ENCODE measurements at places on chromosomes 12 and 14.

DNA sequence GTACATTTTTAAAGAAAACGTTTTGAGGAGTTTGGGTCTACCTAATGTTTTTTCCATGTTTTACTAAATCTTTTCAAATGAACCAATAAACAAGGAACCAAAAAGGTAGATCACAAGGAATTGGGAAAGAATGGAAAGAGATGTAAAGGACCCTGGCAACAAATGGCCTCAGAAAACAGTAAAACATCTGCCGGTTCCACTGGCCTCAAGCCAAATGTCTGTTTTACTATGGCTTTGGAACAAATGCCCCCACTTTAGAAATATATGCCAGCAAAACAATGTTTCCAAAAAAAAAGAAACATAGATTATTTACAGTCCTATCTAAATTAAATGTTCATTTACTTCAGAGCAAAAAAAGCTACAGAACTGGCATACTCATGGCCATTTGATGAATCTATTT is 3.0 kb downstream of the TRMT5 start:
- no peak for DNase-seq

DNA sequence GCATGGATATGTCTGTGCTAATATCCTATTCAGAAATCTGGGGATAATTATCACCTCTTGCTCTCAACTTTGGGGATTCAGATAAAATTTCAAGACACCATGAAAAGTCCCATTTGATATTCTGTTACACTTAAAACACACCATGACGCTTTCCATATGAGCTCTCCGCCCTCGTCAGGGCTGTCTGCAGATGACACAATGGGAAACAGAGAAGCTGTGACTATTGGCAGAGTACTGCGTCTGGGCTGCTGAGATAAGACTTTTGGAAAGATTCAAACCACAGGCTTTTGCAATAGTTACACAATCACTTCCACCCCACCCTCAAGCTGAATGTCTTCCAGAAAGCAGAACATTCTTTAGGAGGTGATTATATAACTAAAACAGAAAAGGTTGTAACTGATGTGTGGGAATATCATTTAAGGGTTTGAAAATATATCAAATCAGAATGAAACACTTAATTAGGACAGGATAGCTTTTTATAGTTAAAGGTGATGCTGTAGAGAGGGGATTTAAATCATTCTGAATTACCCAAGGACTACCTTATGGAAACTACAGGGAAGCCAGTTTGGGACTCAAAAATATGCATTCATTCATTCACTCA is 75.3 kb upstream of the TMPO start:
- peak; percentile 14 for DNase-seq

- no peak for DNase-seq
Measured at GRCh38 chr12:7656121-7656520, 9.6 kb downstream of the APOBEC1 start.

GRCh38 chr12:69266036-69266635 is 26.8 kb downstream of the CPSF6 start:
- DNase-seq: no peak

DNA sequence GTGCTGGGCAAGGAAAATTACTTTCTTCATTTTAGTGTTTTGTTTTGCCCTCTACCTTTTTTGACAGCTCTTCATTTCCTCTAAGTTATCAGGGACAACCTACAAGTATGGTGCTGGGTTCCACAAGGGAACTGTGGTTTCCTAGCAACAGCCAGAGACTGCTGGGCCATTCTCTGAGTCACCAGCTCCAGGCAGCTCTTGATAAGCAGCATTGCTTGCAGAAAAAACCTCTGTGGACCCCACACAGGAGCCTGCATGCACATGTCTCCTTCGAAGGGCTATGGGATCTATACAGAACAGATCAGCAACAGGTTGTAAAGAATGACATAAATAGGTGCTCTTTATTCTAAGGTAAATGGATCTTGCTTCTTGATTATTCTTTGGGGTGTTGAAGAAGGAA is 81.0 kb upstream of the CCDC196 start:
- DNase-seq: no peak

- no peak for DNase-seq
Measured at GRCh38 chr14:73723406-73723796, 9.2 kb upstream of the PNMA1 start.

GRCh38 chr14:92794547-92794941 is 439 bp downstream of the GOLGA5 start:
- no peak for DNase-seq

DNA sequence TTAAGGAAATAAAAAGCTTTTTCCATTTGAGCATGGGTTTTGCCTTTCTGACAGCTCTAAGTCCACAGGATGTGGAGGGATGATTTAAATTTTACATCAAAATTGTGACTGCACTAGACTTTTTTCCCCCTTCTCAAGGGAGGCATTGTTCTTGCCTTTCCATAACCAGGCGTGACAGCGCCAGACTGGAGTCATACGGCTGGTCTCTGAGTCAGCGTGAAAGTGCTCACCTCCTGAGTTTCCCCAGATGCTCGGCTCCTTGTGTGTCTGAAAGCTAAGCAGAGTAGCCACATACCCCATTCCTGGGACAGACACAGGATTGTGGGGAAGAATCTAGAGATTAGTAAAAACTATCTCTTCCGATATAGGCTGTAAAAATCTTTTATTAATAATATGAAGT is 43.1 kb downstream of the SOX5 start:
- DNase-seq: no peak

- peak; percentile 64 for DNase-seq
Measured at GRCh38 chr12:113136128-113136989, 798 bp upstream of the RASAL1 start.

GRCh38 chr12:115481141-115481540 is 796.4 kb downstream of the MED13L start:
- no peak for DNase-seq

- no peak for DNase-seq
Measured at GRCh38 chr14:66758031-66758613, 250.2 kb downstream of the GPHN start.

GRCh38 chr12:54413284-54414190 is 5.5 kb downstream of the ITGA5 start:
- DNase-seq: peak; percentile 88

- DNase-seq: peak; percentile 44
Measured at GRCh38 chr12:9646794-9647781, 22.4 kb upstream of the CLEC2D start.

GRCh38 chr14:36300337-36300736 is 20.1 kb downstream of the MBIP start:
- DNase-seq: no peak

DNA sequence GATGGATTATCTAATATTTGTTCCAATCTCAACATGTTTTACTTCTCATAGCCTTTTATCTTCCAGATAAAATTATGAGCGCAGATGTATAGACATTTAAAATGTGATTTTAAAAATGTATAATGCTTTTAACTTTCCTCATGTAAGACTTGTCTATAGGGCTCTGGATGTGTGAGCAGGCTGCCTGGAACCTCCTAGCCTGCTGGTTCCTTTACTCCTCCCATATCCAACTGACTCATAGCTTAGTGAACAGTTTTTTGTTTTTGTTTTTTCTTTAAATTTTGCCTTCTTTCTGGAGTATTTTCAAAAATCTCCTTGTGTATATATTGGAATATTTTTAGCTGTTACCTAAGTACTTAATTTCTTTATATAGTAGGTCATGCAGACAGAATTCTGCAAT is 115.4 kb downstream of the PDE3A start:
- DNase-seq: no peak

GRCh38 chr14:61213920-61214319 is 67.2 kb downstream of the TMEM30B start:
- no peak for DNase-seq

DNA sequence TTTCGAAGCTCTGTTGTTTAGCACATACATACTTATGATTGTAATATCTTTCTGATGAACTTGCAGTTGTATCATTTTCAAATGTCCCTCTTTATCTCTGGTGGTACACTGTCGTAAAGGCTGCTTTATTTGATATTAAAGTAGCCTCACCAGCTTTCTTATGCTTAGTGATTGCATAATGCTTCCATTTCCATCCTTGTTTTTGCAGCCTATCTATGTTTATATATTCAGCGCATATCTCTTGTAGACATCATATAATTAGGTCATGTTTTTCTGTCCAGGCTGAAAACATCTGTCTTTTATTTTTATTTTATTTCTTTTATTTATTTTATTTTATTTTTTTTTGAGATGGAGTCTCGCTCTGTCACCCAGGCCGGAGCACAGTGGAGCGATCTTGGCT is 34.6 kb downstream of the ACAD10 start:
- no peak for DNase-seq

DNA sequence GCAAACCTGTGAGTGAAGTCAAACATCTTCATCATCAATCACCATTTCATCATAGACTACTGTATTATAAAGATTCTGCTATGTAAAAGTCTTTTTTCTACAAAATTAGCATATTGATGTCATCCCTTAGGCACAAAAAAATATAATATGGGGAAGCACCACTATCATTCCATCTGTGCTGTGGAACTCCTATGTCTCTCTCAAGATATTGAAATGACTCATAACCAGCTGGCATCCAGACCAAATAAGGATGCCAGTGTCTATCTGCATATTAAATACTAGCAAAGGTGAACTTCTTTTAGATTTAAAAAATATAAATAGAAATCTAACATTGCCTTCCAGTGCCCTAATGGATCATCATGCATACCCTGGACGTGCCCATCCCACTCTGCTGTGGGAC is 17.9 kb upstream of the DCAF5 start:
- DNase-seq: no peak

All from CD4-positive, alpha-beta T cell treated with Interleukin-10 for 1 hour (primary cell).